Endothelial cell (in vitro differentiated cells): ENCODE measurements at places on chromosomes 4 and X. TPM values are rescaled to one million over a fixed set of nuclear protein-coding genes. Genes with fewer than 3 reads are reported as not detected.

Gene F11
- total RNA-seq = 0.31 TPM

Gene UGT2B11
- total RNA-seq = not detected

Gene UGT8
- total RNA-seq = 4.1 TPM

Gene PAGE4
- not detected for total RNA-seq

Gene CLDN34
- total RNA-seq = 0.64 TPM

Gene CXorf49
- total RNA-seq = not detected

Gene SLC4A4
- 5.0 TPM for total RNA-seq

Gene FAM236D
- not detected for total RNA-seq

Gene WDR17
- total RNA-seq = 0.64 TPM

Gene HSFX1
- 5.5 TPM for total RNA-seq

Gene APLN
- 3.5 TPM for total RNA-seq

Gene ZNF157
- total RNA-seq = 0.67 TPM

Gene VCX
- total RNA-seq = not detected

Gene MTTP
- 0.26 TPM for total RNA-seq

Gene ZMAT1
- total RNA-seq = 7.3 TPM

Gene ATP2B3
- total RNA-seq = 0.10 TPM

Gene MAGEE1
- total RNA-seq = 3.2 TPM

Gene ERCC6L
- 1.7 TPM for total RNA-seq

Gene CCSER1
- 3.0 TPM for total RNA-seq

Gene FAM149A
- total RNA-seq = 0.33 TPM

Gene ALAS2
- not detected for total RNA-seq

Gene CLGN
- total RNA-seq = 21.6 TPM

Gene STAG2
- total RNA-seq = 57.6 TPM

Gene ASB12
- 0.33 TPM for total RNA-seq

Gene MAGEA3
- total RNA-seq = not detected

Gene PIN4
- total RNA-seq = 9.3 TPM

Gene TIMM17B
- 70.6 TPM for total RNA-seq

Gene TRAM1L1
- 1.8 TPM for total RNA-seq

Gene ZDHHC15
- total RNA-seq = 3.7 TPM

Gene GABRE
- total RNA-seq = 2.0 TPM

Gene GPRASP2
- total RNA-seq = 17.3 TPM

Gene DAPP1
- not detected for total RNA-seq

Gene CENPI
- total RNA-seq = 10.3 TPM

Gene EREG
- total RNA-seq = not detected
